NCI-H187 treated with DMSO at 0.1 percent for 48 hours (cell line): ENCODE measurements at places on chromosomes 6 and 20.

GRCh38 chr6:15434823-15435380 lies 189.0 kb downstream of the JARID2 start:
- DNase-seq, result no peak

DNA sequence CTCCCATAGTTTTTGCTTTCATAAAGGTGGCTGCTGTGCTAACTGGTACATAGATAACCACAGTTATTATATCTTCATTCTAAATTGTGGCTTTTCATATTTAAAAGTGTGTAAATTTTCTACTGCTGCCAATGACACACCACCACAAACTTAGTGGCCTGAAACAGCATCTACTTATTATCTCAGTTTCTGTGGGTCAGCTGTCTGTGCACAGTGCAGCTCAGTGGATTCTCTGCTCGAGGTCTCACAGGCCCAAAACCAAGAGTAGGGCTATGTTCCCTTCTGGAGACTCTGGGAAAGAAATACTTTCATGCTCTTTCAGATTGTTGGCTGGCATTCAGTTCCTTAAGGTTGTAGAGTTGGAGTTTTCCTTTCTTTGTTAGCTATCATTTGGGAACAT lies 90.1 kb downstream of the LMBRD1 start:
- no peak for DNase-seq

DNA sequence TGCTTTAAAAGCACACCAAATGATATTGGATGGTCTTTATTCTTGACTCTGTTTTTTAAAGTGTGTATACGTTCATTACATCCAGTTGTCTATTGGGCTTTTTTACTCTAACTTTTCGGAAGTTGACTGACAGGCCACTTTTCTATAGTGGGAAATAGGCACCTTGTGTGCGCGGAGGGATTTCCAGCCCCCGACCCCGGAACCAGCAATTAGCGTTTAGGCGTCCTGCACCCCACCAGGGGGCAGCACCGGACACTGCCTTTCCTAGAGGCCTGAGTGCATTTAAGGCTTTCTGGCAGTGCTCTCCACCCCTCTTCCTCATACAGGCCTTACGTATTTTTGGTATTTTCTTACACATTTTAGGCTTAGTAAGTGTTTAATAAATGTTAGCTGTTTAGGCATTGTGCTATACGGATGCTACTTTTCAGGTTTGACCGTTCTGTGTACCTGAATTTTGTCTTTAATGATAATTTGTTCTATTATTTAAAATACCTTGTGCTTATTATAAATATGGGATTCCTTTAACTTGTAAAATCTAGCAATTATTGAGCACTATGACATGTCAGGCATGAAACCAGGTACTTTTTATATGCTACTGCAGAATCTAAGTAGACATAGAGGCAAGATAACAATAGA lies 231.8 kb downstream of the BCKDHB start:
- DNase-seq, result no peak

DNA sequence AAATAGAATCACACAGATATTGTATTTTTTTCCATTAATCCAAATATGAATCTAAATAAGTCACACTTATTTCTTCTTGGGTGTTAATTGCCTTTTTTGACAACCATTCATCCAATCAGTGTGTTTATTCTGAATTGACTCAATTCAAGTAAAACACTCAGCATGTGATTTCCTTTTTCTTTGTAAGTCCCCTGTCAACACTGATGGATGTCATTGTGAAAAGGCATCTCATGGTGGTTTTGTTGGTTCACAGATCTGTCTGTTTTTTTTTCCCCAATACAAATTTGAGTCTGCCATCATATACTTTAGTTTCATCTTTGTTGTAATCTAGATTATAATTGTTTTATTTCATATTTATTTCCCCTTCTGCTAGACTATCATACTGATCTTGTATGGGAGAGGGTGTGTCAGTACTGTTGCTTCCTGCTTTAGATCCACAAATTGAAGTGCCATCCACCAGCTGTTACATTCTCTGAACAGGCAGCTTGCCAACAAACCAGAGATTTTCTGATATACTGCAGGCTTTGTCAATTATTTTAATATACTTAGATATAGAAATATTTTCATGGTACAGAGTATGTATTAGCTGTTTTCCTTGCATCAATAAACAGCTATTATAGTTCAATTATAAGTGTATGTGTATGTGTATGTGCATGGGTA lies 64.2 kb upstream of the FLRT3 start:
- no peak for DNase-seq

DNA sequence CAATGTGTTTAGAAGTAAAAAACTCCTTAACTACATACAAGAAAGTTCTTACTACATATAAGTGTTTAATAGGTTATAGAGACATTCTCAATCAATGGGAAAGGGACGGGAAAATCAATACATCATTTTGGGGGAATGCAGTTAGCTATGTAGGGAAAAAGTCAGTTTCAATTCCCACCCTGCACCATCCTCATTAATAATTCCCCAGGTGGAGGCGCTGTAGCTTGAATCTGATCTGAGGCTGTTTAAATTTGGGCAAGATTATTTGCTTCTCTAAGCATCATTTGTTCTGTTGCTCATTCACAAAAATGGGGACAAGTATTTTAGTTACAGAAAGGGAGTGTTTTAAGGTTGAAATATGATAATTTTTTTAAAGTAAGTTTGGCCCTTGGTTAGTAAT lies 19.1 kb downstream of the OLIG3 start:
- no peak for DNase-seq

GRCh38 chr6:20447157-20447556 lies 45.5 kb downstream of the E2F3 start:
- DNase-seq, result no peak

DNA sequence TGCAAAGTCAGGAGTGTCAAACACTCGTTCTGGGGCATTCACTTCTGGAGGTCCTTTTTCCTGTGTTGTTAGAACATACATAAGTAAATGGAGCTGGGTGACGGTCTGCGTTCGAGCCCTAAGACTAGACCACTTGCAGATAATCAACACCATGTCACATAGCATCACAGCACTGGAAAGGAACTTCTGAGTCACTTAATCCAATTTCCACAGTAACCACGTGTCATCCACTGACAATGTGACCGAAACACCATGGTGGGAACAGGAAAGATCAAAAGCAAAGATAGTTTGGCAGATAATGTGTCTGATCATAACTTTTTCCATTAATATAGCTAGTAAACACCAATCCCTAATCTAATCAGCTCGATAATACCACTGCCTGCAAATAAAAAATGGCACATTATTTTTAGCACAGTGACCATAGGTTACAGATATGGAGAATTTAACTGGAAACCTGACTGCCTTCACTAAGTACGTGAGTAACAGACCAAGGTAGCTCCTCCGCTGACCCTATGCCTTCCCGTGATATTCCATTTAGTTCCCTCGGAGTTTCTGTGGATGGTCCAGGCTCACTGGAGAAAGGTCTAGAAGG lies 34.8 kb downstream of the WRNIP1 start:
- DNase-seq, result no peak

DNA sequence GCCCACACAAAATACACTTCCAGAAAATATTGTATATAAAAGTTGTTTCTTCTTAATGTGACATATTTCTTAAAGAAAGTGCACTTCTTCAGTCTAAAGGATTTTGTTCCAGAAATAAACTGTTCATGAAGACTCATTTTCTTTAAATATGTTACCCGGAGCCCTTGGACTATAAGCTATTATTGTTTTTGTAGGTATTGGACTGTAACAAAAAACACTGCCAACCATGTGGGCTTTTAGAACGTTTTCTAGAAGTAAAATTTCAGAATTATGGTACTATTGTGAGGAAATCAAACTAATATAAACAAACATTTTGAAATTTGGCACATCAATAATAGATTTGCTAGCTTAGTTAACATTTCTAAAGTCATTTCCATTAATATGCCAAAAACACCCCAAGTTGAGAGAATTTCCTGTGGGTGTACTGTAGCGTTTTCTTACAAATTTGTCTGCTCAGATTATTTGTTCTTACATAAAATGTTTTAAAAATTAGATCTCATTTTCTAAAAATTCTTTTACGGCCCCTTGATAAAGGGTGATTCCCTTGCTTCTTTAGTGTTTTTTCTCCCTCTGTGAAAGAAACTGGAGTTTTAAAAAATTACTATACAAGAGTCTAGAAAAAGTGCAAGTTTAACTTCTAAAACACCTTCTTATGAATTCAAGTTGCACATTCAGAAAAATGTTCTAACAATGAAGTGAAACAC lies 3.4 kb downstream of the NKX2-4 start:
- DNase-seq, result no peak

- DNase-seq, result no peak
Measured at GRCh38 chr6:108750801-108751200, 97.4 kb upstream of the ARMC2 start.

DNA sequence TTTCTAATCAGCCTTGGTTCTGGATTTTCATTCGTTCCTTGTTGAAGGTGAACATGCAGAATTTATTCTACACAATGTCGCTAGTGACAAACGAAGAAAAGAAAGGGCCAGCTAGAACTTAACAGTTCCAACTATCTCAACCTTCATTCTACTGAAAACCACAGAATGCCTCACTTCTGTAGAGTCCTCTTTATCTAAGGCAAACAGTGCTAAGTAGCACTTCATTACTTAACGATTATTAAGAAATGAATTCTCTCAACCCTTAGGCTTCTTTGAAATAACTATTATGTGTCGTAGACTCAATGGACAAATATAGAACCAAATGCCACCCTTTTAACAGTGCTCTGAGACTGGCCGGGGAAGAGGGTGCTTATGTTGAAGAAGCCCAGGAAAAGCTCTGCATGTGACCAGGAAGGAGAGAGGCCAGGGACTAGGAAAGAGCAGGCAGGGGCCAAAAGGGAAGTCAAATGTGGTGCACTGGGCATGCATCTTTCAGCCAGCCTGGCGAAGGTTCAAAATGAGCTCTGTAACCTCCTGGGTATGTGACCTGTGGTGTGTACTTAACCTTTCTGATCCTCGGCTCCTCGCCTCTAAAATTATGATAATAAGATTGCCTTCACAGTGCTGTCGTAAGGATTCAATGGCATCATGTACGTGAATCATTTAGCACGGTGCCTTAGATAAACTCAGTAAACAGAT lies 55.4 kb upstream of the BMP2 start:
- DNase-seq, result no peak

DNA sequence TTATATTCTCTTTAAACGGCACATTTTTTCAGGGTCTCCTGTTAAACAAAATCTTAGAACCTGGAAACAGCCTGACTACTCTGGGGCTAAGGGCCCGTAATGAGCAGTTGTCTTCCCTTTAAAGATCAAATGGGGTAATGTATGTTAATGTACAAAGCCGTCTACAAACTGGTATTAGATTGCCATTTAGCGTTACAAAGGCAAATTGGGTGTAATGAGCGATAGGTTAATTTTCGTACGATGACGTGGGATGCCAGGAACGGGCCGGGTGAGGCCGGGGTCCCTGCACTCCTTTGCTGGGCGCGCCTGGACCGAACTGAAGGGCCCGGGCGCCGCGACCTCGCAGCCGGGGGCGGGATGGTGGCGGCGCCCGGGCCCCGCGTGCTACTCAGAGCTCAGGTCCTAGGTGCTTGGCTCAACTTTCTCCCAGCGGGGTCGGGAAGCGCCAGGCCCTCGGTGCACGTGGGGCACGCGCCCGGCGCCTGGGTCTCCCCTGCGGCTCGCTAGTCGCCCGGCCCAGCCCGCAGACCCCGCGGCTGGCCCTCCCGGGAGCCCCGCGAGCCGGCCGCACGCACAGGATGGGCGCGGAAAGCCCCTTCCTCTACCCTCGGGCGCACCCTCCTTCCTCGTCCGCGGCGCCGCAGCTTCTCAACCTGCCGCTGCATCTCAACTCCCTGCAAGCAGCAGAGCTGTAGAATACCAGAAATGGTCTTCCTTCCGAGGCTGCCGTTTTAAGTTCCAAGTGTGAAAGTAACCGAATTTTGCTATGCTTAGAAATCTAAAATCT lies 5.9 kb downstream of the NKX2-4 start:
- no peak for DNase-seq

DNA sequence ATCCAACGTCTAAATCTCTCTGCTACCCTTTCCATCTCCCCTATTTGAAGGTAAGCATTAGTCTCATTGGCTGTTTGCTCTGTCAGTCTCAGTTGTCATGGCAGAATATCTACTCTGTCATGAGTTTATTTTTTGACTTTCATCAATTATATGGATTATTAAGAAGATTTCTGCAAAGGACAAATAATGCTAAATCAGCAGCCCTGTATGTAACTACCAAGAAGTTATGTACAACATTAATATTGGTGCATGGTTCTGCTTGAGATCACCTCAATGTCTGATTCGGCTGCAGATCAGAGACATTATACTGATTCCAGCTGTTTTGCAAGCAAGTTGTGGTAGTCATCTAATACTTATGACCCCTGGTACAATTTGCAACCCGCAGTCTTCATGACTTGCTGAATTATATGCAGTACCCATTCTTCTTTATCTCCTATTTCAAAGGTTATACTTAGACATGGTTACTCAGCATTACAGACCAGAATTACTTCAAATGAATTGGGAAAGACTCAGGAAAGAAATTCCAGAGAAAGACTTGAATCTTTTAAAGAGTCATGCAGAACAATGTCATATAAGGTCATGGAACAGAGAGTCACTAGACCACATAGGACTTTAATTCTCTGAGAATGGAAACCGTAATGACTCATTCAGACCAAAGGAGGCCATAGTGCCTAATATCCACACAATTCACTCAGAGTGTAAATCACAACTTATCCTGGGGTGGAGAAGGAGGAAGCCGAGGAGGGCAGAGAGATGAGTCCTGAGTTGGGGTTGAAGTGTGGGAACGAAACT lies 201.4 kb downstream of the IBTK start:
- no peak for DNase-seq

DNA sequence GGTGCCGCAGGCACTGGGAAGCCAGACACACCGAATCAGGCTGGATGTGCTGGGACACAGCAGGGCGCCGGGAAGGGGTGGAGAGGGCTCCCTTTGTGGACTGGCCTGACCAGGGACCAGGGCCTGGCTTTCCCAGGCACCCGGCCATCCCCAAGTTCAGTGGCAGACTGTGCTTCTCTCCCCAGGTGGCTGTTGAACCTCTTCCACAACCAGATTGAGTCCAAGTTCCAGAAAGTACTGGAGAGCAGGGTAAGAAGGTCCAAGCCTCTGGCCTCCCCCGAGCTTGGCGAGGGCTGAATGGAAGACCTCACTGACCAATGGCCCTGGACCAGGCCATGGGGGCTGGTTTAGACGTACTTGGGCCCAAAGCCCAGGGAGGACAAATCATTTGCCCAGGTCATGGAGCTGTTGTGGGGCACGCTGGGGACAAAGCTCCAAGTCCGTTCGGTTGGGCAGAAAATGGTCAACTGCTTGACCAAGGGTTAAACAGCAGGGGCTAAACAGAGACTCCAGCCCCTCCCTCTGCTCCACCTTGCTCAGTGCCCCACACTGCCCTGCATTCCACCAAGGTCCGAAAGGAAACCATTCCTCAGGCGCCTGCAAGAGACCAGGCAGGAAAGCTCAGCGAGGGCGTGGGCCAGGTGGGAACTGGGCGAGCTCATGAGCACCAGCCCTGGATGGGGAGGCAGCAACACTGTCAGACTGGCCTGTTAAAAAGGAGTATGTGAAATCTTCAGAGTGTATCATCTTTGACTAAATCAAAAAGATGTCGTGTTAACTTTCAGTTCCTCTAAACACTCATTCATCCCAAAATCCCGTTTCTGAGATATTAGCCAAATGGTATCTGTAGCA lies 9.1 kb downstream of the LBP start:
- DNase-seq, result no peak

GRCh38 chr20:63134201-63134612 lies 81.7 kb downstream of the YTHDF1 start:
- no peak for DNase-seq
